ENCODE measurements at places on chromosomes 12 and 14. TPM values are rescaled to one million over a fixed set of nuclear protein-coding genes. Genes with fewer than 3 reads are reported as not detected.

Gene MGP
- total RNA-seq: 0.06 TPM

Gene NR1H4
- total RNA-seq: 0.23 TPM

Gene TGM1
- total RNA-seq: 1.2 TPM

Gene SBNO1
- 25.6 TPM for total RNA-seq

Gene KERA
- total RNA-seq: not detected

Gene SSTR1
- total RNA-seq: not detected

Gene TAS2R8
- total RNA-seq: not detected

Gene PDE6H
- total RNA-seq: not detected

Gene ZC2HC1C
- total RNA-seq: 2.9 TPM
